Effector memory CD4-positive, alpha-beta T cell (primary cell): ENCODE measurements at places on chromosomes 5 and 9.

GRCh38 chr9:98383758-98384157, 128.3 kb upstream of the TBC1D2 start:
- no peaks in the 10 kb centered on the region for H3K4me1 ChIP-seq
- H3K4me3 ChIP-seq: no peak overlapping the region
- DNase-seq: no peak
- no peak overlapping the region for H3K27ac ChIP-seq

- H3K4me3 ChIP-seq: no peak overlapping the region
- H3K36me3 ChIP-seq: no peaks in the 10 kb centered on the region
- no peaks in the 10 kb centered on the region for H3K27me3 ChIP-seq
- no peak for DNase-seq
- H3K4me1 ChIP-seq: peaks cover 5% of the 10 kb centered on the region
These were observed 28.0 kb downstream of the TBCA start for GRCh38 chr5:77748160-77748559.

- H3K27me3 ChIP-seq: no peaks in the 10 kb centered on the region
- no peak overlapping the region for H3K4me3 ChIP-seq
- no peak overlapping the region for H3K27ac ChIP-seq
- no peaks in the 10 kb centered on the region for H3K36me3 ChIP-seq
- DNase-seq: no peak
These were observed 122.4 kb downstream of the ADGRV1 start for GRCh38 chr5:90680921-90681563.

DNA sequence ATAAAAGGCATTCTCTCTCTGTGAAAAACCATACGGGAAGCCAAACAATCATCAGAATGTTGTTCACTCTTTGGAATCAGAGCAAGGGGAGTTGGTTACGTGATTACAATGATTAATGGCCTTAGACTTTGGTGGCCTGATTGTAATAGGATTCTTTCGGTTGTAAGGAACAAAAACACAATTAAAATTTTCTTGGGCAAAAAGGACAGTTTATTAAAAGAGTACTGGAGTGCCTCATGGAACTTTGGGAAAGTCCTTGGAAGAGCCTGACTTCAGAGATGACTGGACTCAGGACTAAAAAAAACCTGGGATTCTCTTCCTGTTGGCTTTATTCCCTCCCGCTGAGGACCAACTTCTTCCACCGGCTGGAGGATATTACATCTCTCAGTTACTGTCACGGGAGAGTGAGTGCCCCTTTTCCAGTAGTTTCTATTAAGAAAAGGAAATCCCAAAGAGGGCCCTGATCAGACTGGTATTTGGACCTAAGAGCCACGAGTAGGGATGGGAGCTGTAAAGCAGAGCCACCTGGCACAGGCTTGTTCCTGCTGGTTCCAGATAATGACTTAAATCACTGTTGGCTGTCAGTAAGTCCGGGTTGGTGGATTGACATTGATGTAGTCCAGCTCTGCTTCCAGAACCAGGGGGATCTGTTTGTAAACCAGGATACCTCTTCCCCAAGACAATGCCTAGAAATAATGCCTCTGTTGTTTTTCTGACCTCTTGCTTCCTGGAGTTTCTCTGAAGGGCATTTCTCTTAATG, 53.9 kb downstream of the CFAP95 start:
- H3K4me1 ChIP-seq: no peaks in the 10 kb centered on the region
- no peak overlapping the region for H3K27ac ChIP-seq
- DNase-seq: no peak
- no peaks in the 10 kb centered on the region for H3K36me3 ChIP-seq

DNA sequence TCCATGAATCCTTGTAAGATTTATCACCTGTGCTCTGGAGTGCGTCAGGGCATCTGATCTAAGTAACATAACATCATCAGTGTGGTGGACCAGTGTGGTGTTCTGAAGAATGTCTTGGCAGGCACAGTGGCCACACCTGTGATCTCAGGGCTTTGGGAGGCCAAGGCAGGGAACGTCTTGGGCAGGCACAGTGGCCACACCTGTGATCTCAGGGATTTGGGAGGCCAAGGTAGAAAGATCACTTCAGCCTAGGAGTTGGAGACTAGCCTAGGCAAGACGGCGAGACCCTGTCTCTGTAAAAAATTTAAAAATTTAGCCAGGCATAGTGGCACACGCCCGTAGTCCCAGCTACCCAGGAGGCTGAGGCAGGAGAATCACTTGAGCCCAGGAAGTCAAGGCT, 185.5 kb downstream of the CACNA1B start:
- no peak overlapping the region for H3K27ac ChIP-seq
- H3K4me3 ChIP-seq: no peak overlapping the region
- no peaks in the 10 kb centered on the region for H3K4me1 ChIP-seq
- no peaks in the 10 kb centered on the region for H3K36me3 ChIP-seq
- DNase-seq: no peak

DNA sequence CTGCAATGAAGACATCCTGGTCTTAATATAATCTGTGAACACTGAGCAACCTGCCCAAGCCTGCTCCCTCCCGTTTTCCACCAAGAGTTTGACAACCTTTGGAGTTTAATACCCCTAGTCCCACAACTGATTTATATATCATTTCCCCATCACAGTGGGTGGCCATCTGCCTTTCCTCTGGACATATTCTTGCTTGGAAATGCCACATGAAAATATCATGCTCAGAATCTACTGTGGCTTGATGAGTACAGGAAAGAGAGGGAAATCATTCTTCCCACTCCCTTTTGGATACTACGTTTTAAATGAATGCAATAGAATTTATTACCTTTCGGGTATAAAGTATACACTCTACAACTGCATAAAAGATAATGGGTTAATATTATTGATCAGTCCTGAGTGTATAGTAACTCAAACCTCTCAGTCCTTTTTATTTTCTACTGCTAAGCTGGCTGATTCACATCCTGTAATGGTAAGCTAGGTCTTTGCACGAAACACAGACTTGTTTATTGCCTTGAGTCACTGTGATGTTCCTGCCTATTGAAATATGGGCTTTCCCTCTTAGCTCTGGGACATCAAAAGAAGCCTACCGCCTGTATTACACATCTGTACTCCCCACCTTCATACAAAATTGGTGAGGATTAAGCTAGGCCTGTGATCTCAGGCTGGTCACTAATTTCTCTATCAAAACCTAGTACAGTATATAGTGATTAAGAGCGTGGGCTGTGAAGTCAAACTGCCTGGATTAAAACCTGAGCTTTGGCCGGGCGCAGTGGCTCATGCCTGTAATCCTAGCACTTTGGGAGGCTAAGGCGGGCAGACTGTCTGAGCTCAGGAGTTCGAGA, 67.6 kb upstream of the NR5A1 start:
- DNase-seq: no peak
- H3K36me3 ChIP-seq: no peaks in the 10 kb centered on the region
- no peak overlapping the region for H3K27ac ChIP-seq

DNA sequence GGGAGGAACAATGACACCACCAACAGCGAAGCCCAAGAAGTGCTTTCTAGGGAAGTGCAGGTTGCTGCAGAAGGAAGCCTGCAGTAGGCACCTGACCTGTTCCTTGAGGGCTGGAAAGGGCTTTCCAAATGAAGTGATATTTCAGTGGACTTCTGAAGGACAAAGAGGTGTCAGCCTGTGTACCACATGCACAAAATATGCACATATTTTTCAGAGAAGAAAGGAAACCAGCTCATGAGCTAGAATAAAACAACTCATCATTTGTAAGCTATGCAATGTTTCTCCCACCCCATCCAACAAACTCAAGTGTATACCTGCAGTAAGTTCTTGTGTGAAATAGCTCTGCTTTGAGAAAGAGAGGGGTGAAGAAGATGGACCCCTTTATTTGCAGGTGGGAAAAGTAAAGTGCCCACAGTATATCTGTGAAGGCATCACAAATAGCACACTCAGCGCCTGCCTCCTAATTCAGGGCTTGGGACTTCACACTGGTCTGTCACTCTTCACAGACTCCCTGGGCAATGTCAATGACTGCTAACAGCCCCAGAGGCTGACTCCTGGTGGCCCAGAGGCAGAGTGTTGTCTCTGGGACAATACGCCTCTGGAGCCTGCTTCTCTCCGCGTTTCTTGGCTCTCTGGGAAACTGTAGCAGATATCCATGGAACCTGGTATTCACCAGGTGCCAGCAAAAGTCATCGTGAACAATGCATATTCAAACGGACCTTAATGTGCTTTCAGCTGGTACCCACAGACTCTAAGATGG, 198.1 kb upstream of the EFNA5 start:
- H3K36me3 ChIP-seq: no peaks in the 10 kb centered on the region
- H3K27ac ChIP-seq: no peak overlapping the region
- H3K4me1 ChIP-seq: no peaks in the 10 kb centered on the region
- no peaks in the 10 kb centered on the region for H3K27me3 ChIP-seq

- H3K27ac ChIP-seq: no peak overlapping the region
- no peaks in the 10 kb centered on the region for H3K36me3 ChIP-seq
- DNase-seq: no peak
- H3K27me3 ChIP-seq: no peaks in the 10 kb centered on the region
These were observed 374.3 kb downstream of the EBF1 start for GRCh38 chr5:158725297-158725851.

- no peak for DNase-seq
- H3K4me3 ChIP-seq: no peak overlapping the region
- H3K4me1 ChIP-seq: no peaks in the 10 kb centered on the region
- H3K36me3 ChIP-seq: no peaks in the 10 kb centered on the region
- no peak overlapping the region for H3K27ac ChIP-seq
These were observed 819.6 kb upstream of the EDIL3 start for GRCh38 chr5:85204289-85204688.

- no peaks in the 10 kb centered on the region for H3K36me3 ChIP-seq
- H3K27me3 ChIP-seq: no peaks in the 10 kb centered on the region
- no peak overlapping the region for H3K27ac ChIP-seq
- no peak overlapping the region for H3K4me3 ChIP-seq
- H3K4me1 ChIP-seq: no peaks in the 10 kb centered on the region
- no peak for DNase-seq
These were observed 64.4 kb upstream of the RAI14 start for GRCh38 chr5:34591723-34592122.

DNA sequence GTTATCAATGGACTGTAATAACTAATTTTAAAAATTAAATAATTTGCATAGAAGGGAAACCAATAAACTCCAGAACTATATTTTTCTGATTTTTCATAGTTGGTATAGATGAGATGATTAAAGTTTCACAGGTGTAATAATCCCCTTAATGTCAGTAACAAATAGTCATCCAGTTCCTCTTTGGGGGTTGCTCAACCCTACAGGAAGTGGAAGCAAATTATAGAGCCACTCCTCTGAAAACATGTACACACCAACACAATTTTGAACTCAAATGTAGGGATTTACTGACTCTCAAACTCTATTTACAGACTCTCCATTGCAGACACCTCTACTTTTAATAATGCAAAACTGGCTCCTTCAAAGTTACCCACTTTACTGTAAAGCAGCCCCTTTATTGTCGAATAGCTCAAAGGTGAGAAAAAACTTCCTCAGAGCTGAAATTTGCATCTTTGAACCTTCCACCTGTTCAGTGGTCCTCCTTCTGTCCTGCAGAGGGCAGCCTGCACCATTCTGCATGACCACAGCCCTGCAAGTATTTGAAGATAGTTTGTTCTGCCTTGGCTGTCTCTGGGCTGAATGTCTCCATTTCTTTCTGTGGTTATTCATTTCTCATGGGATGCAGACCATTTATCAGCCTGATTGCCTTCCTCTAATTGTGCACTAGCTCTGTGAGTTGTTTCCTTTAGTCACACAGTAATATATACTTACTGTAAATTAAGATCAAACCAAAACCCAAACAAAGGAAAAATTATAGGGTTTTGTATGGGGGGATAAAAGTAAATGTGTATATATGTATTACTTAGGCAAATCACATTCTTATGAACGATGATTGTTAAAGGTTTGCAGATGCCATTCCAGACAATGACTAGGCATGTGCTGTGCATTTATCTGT, 383.2 kb upstream of the SGCD start:
- H3K4me1 ChIP-seq: no peaks in the 10 kb centered on the region
- no peaks in the 10 kb centered on the region for H3K36me3 ChIP-seq
- no peak overlapping the region for H3K27ac ChIP-seq
- no peak for DNase-seq
- H3K4me3 ChIP-seq: no peak overlapping the region
- no peaks in the 10 kb centered on the region for H3K27me3 ChIP-seq

GRCh38 chr5:158485604-158486081, 614.1 kb downstream of the EBF1 start:
- no peaks in the 10 kb centered on the region for H3K4me1 ChIP-seq
- no peak overlapping the region for H3K27ac ChIP-seq
- no peaks in the 10 kb centered on the region for H3K27me3 ChIP-seq
- no peaks in the 10 kb centered on the region for H3K36me3 ChIP-seq
- DNase-seq: no peak

DNA sequence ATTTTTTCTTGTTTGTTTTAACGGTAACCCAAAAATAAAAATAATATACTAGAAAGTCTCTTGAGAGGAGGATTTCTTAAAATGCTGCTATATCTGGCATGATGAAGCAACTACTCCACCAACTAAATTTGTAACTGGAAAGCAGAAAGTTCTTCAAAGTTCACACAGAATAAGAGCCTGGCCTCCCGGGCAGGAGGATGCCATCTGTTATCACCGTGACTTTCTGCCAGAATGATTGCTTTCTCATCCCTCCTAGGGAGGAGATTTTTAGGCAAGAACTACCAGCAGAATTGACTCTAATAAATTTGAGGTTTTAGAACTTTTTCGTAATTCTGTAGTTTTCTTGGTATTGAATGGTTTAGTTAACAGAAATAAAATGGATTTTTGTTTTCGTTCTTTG, 464.6 kb upstream of the ACTBL2 start:
- H3K27ac ChIP-seq: no peak overlapping the region
- no peak for DNase-seq
- no peaks in the 10 kb centered on the region for H3K36me3 ChIP-seq

- no peaks in the 10 kb centered on the region for H3K4me1 ChIP-seq
- no peaks in the 10 kb centered on the region for H3K36me3 ChIP-seq
- no peak overlapping the region for H3K27ac ChIP-seq
- DNase-seq: no peak
These were observed 161.0 kb downstream of the SPATA31D1 start for GRCh38 chr9:82149501-82149946.

DNA sequence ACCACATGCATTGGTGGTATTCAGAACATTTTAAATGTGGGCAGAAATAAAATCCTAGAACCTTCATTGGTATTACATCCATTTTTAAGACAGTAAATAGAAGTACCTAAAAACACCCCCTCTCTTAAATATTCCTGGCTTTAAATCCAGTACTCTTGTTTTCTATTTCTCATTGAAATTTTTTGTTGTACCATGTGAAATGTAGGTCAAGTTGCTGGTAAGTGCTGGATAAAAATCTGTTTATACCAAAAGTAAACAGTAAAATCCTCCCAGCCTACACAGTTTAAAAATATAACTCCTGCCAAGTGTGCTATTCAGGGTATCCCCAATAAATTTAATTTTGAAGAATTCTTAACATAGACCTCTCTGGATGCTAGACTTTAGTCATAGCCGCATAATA, 75.0 kb upstream of the FST start:
- no peaks in the 10 kb centered on the region for H3K4me1 ChIP-seq
- no peak overlapping the region for H3K27ac ChIP-seq
- no peaks in the 10 kb centered on the region for H3K27me3 ChIP-seq
- no peak for DNase-seq
- no peak overlapping the region for H3K4me3 ChIP-seq
- H3K36me3 ChIP-seq: no peaks in the 10 kb centered on the region

DNA sequence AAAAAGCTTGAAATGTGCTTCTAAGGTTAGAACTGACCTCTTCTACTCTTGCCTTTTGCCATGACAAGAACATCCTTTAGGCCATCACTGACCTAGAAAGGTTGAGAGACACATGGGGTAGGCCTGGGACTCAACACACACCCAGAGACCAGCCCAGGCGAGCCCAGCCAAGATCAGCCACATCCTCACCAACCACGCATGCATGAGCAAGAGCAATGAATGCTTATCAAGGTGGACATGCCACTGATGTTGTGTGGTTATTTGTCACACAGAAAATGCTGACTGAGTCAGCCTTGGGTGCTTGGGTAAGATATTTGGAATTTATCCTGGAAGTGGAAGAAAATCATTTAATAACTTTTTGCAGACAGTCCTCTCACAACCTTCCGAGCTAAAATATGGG, 39.4 kb downstream of the SMIM23 start:
- no peaks in the 10 kb centered on the region for H3K4me1 ChIP-seq
- no peaks in the 10 kb centered on the region for H3K36me3 ChIP-seq
- H3K4me3 ChIP-seq: no peak overlapping the region
